Cortex of kidney (tissue), 1 donor: ENCODE measurements at places on chromosomes 16 and 17.

DNA sequence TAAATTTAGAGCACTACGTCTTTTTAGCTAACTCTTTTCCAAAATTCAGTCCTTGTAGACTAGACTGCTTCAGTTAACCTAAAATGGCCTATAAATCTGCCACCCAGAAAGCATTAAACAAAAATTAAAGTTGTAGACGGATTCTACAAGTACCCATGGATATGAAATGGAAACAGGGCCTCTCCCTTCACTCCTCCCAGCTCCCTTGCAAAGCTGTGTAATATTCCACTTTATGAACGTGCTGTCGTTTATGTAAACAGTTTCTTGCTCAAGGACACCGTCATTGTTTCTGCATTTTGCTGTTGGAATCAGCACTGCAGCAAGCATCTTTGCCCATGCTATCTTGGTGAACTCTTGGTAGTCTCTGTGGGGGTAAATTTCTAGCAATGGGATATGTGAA is 5.1 kb downstream of the MED9 start:
- no peak for DNase-seq

- DNase-seq, result no peak
Observed at GRCh38 chr16:72677662-72678447, 370.1 kb downstream of the ZFHX3 start.

DNA sequence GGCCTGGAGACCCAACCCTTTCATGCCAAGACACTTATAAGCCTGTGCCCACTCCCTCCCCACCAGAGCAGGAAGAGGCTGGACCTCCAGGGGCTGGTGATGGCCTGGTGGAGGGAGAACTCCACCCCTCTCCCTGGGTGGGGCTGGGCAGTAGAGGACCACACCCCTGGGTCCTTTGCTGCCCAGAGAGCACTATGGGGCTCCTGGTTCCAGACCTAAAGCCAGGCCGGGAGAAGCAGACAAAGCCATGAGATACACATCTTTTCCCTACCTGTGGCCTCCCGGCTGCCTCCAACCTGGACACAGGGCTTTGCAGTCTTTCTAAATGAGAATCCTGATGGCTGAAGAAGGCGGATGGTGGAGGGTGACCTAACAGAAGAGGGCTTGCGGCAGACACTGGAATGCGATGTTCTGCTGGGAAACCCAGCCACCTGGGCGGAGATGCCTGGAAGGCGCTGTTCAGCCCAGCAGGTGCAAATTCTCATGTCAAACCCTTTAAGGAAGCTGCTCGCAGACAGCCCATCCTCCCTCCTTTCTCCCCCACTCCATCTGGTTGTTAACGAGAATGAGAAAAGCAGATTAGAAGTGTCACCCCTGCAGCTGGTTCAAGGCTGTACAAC is 43.9 kb upstream of the KIFC3 start:
- no peak for DNase-seq

- no peak for DNase-seq
Observed at GRCh38 chr17:48610282-48611211, at the start of gene HOXB7. Gene HOXB7 (minus strand): TSS chr17:48611017. CDS start chr17:48610918, 99 bp downstream.

- DNase-seq, result no peak
Observed at GRCh38 chr17:21573961-21574610, 118.2 kb upstream of the KCNJ18 start.

DNA sequence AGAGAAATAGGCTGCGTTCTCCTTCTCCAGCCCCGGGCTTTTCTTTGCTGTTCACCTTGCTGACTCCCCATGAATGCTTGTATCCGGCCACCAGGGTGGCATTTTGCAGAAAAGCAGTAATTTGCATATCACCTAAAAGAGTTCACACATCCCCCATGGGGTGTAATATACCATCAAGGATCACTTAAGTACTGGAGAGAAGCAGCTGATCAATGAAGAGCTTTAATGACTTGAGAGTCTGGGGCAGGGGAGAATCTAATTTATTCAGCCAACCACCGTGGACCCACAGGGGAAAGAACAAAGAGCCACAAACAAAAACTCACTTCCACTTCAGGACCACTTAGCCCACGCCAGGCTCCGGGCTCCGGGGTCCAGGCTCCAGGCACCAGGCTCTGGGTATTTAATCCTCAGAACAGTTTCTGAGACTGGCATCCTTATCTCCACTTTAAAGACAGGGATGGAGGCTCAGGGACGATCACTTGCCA is 33.9 kb upstream of the SEC14L1 start:
- no peak for DNase-seq
